ENCODE measurements at places on chromosomes 3 and 15.

GRCh38 chr3:37907906-37908305 is 46.2 kb downstream of the CTDSPL start:
- DNase-seq: no peak

DNA sequence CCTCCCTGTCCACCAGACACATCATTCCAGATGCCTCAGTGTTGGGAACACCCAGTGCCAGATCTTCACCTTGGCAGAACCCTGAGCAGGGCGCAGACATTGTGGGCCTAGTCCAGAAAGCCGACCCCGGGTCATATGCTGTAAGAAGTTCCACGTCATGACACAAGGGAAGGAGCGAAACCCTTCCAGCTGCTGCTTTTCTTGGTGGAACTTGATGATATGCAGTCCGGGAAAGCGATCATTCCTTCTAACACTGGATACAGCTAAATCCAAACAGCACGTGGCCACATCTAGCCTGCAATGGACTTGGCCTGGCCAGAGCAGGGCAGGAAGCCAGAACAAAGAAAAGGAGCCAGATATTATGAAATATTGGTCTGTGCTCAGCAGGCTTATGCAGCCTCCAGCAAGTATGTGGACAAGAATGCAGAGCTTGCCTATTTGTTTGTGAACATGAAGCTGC is 22.0 kb downstream of the GASK1A start:
- no peak for DNase-seq

DNA sequence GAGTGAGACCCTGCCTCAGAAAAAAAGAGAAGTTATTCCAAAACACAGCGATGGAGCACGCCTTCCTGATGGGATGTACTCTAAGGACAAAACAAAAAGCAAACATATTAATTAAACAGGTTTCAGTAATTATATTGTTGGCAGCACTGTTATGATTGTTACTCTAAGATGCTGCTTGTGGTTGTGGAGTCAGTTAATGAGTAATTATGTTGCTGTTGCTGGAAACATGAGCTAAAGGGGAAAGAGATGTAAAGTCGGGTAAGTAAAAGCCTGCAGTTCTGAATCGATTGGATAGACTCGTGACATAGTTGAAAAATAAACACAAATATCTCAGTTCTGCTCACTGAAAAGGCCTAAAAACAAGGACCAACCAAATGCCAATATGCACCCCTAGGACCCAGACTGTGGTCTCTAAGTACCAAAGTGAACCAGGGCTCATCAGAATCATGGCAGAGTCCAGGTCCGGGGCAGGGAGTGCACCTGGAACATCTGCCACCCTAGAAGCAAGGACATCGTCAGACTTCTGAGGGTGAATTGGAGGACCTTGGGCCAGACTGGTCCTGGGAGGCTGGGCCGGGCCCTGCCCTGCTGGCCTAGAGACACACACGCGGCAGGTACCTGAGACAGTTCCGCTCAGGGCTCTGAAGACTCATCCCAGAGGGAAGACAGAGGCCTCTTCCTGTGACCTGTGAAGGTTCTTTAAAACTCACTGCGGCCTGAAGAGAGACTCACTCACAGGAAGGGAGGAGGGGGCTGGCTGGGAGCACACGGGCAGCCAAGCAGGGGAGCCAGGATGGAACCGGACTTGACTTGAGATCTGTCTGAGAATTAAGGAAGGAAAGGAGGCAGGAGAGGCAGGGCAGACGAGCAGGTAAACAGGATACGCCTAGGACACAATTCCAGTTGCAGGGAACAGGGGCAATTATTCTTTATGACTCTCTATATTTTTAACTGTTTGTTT is 140.5 kb downstream of the LRRK1 start:
- no peak for DNase-seq

DNA sequence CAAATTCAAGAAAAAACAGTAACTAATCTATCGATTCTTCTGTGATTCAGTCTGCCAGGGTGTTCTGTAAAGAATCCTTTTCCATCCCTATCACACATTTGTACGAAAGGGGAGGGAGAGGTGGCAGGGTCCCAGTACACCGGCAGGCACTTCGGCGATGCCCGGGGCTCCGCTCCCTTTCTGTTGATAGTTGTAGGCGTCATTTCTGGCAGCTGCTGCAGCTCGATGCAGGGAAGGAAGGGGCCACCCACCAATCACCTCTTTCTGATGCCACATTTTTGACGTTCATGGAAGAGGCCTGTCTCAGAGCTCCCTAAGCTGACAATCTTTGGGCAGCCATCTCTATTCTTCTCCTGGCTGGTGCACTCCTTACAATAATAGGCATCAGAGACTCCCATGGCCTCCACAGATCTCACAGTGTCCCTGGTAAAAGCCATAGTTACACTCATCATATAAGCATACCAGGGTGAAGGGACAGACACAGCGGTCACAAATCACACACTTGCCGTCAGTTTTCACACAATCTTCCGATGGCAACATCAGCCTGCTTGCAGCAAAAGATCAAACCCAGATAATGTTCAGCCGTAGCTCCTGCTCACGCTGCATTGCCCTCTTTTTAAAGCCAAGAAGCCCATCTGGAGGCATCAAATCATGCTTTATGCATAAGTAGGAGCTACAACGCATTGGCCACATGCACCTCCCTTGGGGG is 60.8 kb upstream of the ZBTB38 start:
- DNase-seq: peak; percentile 38

DNA sequence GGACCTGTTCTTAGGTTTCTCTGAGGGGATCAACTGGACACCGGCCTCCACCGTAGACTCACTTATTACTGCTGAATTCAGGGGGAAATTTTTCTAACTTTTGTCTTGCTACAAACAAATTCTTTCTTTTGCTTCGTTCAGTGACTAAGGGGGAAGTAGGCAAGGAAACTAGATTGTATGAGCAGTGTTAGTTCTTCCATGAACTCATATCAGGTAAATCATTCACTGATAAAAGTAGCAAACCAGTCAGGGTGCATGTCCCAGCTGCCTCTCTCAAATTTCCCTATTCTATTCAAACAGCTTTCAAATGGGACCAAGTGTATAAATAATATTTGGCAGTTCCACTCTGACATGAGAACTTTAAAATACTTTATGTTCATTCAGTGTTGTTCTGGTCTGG is 7.3 kb upstream of the CCDC13 start:
- no peak for DNase-seq

GRCh38 chr3:127960421-127960965 is 45.5 kb downstream of the KBTBD12 start:
- no peak for DNase-seq

GRCh38 chr3:53252096-53252946 is 3.5 kb downstream of the TKT start:
- DNase-seq: no peak

- peak; percentile 75 for DNase-seq
Observed at GRCh38 chr15:89442671-89443307, 53.6 kb downstream of the RHCG start.

GRCh38 chr3:138890555-138891187 is 55.9 kb upstream of the PIK3CB start:
- DNase-seq: no peak

- DNase-seq: no peak
Observed at GRCh38 chr3:50339485-50340146, 1.0 kb downstream of the RASSF1 start.

- DNase-seq: no peak
Observed at GRCh38 chr3:197407526-197407925, 109.1 kb upstream of the DLG1 start.

DNA sequence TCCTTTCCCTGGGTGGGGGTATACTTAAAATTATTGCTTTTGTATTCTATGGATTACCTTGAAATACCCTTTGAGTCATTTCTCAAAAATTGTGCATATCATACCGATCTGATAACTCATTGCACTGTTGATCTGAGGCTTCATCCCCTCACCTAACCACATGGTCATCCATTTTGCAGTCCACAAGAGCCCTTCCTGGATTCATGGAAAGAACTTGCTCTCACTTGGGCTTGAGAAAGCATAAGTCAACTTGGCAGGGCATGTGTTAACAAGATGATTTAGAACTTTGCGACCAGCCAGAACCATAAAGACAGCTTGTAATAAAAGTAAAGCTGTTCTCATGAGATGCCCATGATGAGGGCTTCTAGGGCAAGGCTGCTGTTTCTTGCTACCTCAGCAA is 22.2 kb downstream of the MME start:
- DNase-seq: no peak

GRCh38 chr3:45659661-45660566 is 29.3 kb upstream of the SACM1L start:
- DNase-seq: peak; percentile 63

GRCh38 chr3:150393745-150394144 is 14.4 kb upstream of the TSC22D2 start:
- DNase-seq: no peak

GRCh38 chr3:46669191-46669999 is 24.1 kb downstream of the ALS2CL start:
- no peak for DNase-seq

DNA sequence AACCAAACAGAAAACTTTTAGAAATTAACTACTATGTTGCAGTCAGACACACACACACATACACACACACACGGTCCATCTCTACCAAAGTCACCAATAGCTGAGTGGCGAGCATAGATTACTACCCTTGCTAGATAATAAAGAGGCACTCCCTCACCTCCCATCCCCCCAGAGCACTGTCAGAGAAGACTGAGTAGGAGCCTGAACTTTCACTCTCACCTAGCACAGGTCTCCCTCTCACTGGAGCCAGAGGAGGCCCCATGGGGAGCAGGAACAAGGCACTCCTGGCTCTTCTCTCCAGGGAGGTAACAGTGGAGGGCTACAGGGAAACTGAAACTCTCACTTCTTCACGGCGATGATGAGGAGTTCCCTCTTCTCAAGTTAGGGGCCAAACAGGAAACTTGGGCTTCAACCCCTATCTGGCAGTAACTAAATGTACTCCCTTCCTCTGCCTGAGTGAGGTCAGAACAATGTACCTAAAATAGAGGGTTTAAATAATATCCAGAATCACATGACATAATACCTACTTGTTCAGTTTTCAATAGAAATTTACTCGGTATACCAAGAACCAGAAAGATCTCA is 975.3 kb upstream of the GBE1 start:
- no peak for DNase-seq

DNA sequence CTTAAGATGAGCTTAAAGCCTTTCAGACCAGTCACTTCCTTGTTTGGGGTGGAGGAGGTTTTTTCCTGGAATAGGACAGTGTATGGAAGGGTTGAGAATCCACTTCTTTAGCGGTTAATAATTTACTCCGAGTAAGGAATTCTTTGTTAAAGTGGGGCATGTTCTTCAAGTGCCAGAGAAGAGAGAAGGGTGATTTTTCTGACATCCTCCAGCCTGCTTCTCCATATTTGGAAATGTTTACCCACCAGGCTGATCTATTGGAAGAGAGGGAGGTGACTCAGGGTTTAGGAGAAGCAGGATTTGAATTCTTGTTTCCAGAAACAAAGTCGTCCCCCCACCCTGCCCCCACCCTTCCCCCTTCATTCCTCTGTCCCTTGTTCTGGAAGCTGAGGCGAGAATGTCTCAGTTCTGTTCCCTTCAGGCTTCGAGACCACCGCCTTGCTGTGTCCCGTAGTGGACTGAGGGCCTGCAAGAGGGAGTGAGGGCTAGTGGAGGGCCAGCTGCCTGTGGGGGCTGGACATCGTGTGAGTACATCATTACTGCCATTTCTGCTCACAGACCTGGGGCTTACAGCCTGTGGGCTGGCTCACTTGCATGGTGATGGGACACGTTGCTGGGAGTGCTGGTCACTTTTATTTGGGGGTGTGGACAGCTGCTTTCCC is 58.5 kb downstream of the LPP start:
- DNase-seq: no peak

GRCh38 chr3:128727059-128727458 is 1.1 kb downstream of the RAB7A start:
- no peak for DNase-seq

DNA sequence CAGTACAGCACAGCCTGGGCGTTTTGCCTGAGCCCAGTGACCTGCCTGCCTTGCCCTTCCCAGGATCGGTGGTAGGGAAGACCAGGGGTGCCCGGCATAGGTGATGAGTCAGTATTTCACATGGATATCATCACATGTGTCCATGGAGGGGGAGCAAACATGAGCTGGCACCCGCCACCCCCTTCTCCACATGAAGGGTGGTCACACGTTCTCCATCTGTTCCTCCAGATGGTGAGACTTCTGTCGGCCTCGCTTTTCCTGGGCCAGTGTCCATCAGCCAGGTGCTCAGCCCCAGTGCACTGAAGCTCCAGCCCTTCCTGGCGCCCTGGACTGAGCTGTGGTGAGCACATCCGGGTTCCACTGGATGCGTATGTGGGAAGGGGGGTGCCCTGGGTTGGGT is 208.4 kb downstream of the UBE3A start:
- no peak for DNase-seq

DNA sequence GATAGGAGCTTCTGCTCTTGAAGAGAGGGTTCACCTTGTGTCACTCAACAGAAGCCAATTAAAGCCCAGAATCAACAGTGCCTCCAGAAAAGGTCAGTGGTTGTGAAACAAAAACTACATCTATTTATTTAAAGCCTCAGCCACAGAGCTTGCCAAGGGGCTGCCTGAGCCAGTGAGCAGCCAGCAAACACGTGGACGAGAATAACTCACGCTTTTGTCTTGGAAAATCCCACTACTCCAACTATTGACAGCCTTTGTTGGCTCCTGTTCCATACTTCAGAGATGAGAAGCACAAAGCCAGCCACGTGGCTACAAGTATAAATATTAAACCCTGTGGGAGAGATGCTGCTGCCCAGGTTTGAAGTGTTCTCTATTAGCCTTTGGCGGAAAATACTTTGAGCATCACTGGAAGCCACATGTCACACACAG is 10.3 kb downstream of the GPR156 start:
- no peak for DNase-seq

DNA sequence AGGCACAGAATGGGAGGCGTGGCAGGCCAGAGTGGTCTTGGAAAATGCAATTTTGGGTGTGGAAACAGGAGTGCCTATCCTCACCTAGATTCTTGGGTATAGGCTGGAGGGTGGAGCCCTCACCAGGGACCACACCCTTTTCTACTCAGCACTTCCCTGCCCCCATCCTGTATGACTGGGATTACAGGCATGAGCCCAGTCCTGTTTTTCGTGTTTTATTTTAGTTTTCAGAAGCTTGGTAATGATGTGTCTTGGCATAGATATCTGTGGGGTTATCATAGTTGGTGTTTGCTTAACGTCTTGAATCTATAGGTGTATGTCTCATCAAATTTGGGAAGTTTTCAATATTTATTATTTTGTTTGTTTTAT is 248.7 kb upstream of the CBLB start:
- no peak for DNase-seq

Measured in activated CD4-positive, alpha-beta T cell treated with anti-CD3 and anti-CD28 coated beads, Interleukin-2, amount 50 U/mL, for 48 hours (primary cell).